Breast epithelium (tissue), 4 donors: ENCODE measurements at places on chromosomes 4 and X.
A peak's percentile ranks its signal among the peaks of the same experiment; 100 is the strongest.

GRCh38 chr4:161931089-161931488, 232.7 kb downstream of the FSTL5 start:
- DNase-seq: no peak

DNA sequence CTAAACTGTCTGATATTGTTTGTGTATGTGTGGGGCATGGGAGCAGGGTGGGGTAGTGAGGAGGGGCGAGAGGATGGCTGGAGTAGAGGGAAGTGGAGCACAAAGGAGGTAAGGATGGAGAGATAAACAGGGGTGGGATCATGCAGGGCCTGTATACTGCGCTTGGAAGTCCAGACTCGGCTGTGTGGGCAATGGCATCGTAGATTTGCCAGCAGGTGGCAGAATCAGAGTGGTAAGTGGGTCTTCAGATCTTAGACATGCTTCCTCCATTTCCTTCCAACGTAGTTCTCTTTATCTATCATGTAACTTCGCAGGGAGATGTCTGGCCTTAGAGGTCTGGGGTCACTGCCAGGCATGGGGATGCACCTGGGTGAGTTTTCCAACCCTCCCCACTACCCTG, 155.5 kb downstream of the PDGFRA start:
- DNase-seq: no peak

DNA sequence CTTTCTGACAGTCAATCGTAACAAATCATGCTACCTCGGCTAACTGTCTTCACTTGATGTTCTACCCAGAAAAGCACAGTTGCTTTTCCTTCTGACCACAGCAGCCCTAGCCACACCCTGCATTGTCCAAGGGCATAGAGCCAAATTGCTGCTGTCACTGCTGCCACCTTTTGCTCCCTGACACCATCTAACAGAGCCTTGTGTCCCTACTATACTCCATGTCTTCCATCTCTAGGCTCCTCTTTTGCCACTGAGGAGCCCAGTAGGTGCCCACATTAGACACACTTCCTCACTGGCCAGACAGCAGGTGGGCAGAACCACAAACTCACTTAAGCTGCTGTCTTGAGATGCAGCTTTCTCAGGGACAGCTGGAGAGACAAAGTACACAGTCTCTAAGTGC, 91.4 kb downstream of the ANXA3 start:
- no peak for DNase-seq

GRCh38 chr4:153154007-153154975, 50.0 kb upstream of the TRIM2 start:
- no peak for DNase-seq

DNA sequence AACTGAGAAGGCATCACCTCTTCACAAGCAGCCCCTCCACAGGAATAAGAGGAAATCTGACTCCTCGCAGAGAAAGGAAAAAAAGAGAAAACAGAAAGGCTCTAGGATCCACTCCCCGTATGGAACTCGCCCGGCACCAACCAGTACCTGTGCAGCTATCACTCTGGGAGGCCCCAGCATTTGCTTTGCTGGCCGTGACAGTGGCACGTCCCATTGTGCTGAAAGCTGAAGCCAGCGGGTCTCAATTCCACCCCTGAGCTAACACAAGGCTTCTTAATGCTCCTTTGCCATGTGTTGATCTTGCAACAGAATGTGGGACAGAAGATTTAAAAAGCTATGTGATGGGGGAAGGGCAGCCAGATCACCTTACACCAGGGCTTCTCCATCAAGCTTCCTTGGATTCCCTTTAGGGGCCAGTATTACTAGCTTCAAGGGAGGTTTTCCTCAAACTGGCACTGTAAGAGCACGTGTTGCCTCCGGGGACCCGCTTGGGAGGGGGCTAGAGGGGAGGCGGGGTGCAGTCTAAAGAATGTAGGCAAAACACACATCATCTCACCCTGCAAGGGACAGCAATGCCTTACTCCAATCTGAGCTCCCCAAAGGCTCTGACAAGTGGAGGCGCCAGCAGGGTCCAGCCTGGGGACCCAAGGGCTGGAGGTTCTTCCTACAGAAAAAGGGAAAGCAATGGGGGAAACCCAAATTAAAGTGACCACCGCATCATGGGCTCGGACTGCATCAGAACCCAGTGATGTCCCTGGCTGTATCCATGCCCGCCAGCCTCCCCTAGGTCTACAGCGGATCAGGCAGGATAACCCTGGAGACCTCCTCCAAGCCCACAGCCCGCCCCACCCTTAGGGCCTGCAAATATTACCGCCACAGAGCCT, 1.2 kb downstream of the USP46 start:
- no peak for DNase-seq

GRCh38 chr4:155703486-155704247, 37.0 kb downstream of the GUCY1A1 start:
- no peak for DNase-seq

GRCh38 chrX:5051831-5052491, 1176.7 kb downstream of the NLGN4X start:
- peak; percentile 32 for DNase-seq

DNA sequence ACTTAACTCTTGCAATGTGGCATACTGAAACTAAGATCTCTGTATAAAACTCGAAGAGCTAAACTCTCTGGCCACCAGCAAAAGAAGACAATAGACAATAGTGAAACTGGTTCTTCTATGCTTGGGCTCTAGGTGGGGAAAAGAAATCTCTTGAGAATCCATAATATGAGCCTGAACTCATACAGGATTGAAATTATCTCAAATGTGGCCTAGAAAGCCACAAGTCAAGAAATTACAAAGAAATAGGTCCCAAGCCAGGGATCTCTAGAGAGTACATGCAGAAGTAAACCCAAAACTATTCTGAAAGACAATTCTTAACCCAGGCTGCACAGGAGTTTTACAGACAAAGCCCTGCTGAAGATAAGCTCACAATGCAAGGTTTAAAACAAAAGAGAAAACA, 127.4 kb downstream of the ANAPC10 start:
- no peak for DNase-seq

DNA sequence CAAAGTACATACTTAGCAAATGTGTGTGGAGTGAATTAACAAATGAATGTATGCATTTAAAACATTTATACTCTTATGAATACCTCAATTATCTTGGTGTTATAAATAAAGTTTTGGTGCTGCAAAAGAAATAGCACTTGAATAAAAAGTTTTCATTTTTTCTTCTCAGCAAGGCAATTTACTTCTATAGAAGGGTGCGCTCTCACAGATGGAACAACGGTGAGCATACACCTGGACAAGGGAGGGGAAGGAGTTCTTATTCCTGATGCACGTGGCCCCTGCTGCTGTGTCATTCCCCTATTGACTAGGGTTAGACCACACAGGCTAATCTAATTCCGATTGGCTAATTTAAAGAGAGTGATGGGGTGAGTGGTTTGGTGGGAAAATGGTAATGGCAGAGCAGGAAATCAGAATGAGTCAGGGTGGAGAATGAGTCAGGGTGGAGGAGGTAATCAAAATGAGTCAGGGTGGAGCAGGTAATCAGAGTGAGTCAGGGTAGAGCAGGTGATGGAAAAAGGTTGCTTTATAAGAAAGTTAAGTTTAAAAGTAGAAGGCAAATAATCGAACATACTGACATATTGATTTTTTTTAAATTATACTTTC, 28.2 kb upstream of the PGK1 start:
- no peak for DNase-seq

GRCh38 chrX:19798423-19798822, 89.0 kb downstream of the SH3KBP1 start:
- no peak for DNase-seq

DNA sequence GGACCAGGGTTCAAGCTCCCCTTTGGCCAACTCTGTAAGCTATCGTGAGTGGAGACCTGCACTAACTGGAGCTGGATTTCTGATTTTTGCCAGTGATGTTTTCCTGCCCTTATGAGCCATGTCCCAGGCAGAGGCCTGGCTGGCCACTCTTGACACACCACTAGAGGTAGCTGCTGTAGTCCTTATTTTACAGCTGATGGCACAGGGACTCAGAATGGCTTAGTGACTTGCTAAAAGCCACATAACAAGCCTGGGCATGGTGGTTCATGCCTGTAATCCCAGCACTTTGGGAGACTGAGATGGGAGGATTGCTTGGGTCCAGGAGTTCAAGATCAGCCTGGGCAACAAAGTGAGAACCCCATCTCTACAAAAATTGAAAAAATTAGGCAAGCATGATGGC, 33.4 kb downstream of the CYTL1 start:
- no peak for DNase-seq

DNA sequence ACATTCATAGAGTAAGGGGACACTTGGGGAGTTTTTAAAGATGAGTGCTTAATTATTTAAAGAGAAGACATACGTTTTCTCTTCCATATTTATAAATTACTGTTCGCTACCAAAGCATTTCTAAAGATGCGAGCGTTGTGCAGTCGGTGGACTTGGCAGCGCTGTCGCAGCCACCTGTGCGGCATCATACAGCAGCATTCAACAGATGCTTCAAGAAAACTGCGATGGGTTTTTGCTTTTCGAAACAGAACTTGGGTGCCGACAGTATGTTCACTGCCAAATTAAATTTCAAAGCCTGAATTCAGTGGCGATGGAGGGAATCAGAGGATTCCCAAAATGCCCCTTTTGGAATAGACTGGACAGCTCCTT, 1.6 kb upstream of the HTR2C start:
- no peak for DNase-seq

GRCh38 chr4:95348418-95348817, 200.4 kb downstream of the UNC5C start:
- DNase-seq: no peak

DNA sequence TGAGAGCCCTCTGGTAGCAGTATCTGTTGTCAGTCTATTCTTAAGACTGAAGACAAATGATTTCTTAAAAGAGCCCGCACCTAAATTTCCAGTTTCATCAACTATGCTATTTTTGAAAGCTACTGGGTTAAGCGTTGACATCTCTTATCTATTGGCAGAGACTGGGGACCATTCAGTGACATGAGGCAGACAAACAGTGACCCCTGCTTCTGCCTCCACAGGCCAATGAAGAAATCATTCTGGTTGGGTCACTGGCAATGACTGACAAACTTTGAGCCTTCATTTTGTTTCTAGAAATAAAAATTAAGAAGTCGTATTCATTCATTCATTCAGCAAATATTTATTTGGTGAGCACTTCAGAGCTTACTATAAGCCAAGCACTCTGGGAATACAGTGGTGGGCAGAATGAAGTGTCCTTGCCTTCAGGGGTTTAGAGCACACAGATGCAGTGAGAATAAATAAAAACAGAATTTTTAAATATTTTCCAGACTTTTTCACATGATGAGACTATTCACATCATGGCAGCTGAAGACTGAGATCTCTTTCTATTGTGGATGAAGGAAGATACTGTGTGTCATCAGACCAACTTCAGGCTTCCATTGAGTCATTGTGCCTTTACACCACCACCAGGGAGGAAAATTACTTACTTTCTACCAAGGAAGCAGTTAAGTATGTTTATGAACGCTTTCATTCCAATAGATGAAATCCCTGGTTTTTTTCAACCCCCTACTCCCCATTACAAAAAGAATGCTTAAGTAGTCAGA, 36.0 kb downstream of the SORBS2 start:
- no peak for DNase-seq

GRCh38 chrX:67673741-67674274, 130.0 kb downstream of the AR start:
- DNase-seq: no peak

- no peak for DNase-seq
Measured at GRCh38 chr4:95092766-95093165, 335.0 kb downstream of the BMPR1B start.

- no peak for DNase-seq
Measured at GRCh38 chr4:141999446-142000143, 363.2 kb downstream of the IL15 start.

DNA sequence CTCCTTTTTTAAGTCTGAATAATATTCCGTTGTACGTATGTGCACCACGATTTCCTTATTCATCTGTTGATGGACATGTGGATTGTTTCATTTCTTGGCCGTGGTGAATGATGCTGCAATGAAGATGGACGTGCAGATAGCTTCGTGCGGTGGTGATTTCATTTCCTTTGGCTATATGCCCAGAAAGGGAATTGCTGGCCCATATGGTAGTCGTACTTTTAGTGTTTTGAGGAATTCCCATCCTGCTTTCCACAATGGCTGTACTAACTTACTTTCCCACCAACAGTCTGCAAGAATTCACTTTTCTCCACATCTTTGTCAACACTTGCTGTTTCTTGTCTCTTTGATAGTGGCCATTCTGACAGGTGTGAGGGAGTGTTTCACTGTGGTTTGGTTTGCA, 12.8 kb downstream of the ZFP42 start:
- DNase-seq: no peak

GRCh38 chr4:99637174-99637573, 20.5 kb downstream of the C4orf54 start:
- DNase-seq: no peak

- DNase-seq: no peak
Measured at GRCh38 chr4:75786938-75787337, 62.6 kb downstream of the USO1 start.

DNA sequence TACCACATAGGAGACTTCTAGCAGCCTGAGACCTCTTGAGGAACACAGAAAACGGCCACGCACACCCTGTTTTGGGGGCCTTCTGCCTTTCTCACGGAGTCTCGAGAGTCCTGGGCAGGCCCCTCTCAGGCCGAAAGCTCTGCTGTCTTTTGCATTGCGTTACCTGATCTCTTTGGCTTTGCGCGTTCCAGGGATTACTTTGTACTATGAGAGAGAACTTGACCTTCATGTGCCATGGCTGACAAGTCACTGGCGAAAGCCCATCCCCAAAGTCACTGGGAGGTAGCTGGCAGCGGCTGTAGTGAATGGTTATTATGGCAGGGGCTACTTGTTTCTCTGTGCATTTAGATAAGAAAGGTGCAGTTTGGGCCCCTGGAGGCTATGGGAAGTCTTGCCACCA, 8.0 kb upstream of the NAT8L start:
- no peak for DNase-seq

DNA sequence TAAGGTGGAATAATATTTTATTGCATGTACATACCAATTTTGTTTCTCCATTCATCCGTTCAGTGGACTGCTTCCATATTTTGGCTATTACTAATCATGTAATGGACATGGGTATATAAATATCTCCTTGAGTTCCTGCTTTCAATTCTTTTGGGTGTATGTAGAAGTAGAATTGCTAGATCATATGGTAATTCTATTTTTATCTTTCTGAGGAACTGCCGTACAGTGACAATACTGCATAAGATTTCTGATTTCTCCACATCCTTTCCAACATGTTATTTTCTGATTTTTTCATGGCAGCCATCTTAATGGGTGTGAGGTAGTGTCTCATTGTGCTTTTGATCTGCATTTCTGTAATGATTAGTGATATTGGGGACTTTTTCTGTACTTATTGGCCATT, 19.2 kb downstream of the ALPK1 start:
- no peak for DNase-seq

- no peak for DNase-seq
Measured at GRCh38 chrX:37922928-37923327, 75.6 kb upstream of the DYNLT3 start.
